ENCODE measurements at places on chromosomes 11 and 22.

GRCh38 chr11:12149672-12150225, 39.4 kb downstream of the MICAL2 start:
- DNase-seq, result peak; percentile 83

- DNase-seq, result peak; percentile 68
Observed at GRCh38 chr11:128779036-128779435, 85.2 kb downstream of the FLI1 start.

GRCh38 chr11:100800202-100800601, 113.1 kb downstream of the ARHGAP42 start:
- DNase-seq, result no peak

GRCh38 chr22:47121791-47122190, 359.3 kb downstream of the TBC1D22A start:
- DNase-seq, result no peak

DNA sequence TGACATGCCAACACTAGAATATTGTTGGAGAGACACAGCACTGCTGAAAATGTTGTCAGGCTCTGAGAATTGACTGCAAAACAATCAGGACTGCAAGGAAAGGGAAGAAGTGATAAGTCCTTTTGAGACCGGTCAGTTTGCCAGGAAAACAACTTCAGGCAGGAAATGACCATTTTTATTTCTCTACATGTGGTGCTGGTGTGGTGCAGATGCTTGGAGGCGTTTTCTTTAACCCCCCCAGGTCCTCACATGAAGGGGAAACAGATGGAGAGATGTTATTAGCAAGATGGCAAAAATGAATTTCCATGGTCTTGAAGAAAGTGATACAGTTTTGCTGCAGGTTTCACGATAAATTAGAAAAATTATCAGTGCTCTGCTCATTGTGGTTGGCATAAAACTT, 5.7 kb downstream of the AP2A2 start:
- DNase-seq, result no peak

GRCh38 chr11:1889224-1889930, 2.3 kb downstream of the PRR33 start:
- no peak for DNase-seq

- DNase-seq, result no peak
Observed at GRCh38 chr11:1845561-1846452, 7.0 kb downstream of the TNNI2 start.

DNA sequence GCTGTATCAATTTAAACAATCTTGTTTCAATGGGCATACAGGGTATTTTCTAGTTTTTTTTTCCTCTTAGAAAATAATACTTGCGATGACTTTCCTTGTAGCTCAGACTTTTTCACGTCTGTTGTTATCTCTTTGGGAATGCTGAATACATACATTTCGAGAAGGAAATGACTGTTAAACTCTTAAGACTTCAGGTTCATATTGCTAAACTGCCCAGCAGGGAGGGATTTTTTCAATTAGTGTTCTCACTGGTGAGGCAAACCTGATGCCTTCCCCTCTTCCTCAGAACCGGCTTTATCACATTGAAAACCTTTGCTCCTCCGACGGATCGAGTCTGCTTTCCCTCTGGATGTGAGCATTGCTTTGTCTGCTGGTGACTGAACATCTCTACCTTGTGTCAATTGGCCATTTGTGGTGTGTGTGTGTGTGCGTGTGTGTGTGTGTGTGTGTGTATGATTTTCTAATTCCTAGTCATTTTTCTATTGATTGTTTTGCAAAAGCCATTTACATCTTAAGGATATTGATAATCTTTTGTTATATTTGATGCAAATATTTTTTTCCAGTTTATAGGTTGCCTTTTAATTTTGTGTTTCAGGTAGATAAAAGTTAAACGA, 6.6 kb downstream of the NEAT1 start:
- peak; percentile 76 for DNase-seq

DNA sequence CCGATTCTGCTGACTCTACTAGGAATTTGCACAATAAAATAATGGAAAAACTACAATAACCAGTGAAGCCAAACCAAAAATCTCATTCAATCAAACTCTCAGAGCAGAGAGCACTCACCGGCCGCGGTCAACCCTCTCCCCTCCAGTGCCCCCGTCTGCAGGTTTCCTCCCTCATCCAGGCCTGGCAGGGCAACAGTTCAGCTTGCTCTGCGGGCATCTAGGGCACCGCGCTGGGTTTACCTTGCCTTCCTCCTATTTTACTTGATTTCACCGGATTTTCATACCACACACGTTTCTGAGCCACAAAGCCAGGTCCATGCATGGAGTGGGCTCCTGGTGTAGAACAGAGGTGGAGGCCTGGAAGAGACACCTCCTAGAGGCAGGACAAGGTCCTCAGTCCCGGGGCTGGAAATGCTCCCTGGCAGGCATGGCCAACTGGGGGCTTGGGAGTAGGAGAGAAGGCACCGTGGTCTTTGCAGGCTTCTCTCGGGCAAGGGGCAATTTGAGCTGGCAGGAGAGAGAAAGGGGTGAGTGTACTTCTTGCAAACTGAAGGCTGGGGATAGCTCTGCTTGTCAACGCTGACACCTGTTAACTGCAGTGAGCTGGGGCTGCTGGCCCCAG, 938.4 kb downstream of the BRD1 start:
- no peak for DNase-seq

DNA sequence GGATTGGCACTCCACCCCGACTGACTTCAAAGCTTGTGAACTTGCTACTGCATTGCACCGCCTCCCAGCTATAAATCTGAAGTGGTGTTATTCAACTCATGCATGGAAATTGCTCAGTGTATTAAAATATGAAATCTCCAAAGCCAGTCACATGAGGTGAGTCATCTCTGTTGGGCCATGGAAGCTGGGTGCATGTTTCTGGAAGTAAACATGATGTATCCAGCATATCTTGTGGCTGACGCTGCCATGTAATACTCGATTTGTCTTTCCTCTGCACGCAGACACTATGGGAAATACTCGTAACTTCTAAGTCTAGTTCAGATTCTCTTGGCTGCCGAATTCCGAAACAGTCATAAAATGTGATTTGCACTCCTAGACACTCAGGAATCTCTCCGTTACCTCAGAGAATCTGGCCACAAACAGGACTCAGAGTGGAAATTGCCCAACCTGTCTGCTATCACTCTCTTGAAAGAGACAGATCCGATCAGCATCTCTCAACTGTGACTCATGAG, 154.9 kb upstream of the MPPED2 start:
- DNase-seq, result peak; percentile 91

- no peak for DNase-seq
Observed at GRCh38 chr22:47115921-47116320, 353.5 kb downstream of the TBC1D22A start.

- no peak for DNase-seq
Observed at GRCh38 chr11:73968356-73968966, 14.2 kb downstream of the UCP2 start.

- DNase-seq, result no peak
Observed at GRCh38 chr11:122156940-122157382, 40.9 kb upstream of the BLID start.

- DNase-seq, result no peak
Observed at GRCh38 chr11:117933930-117934329, 4.7 kb upstream of the TMPRSS13 start.

DNA sequence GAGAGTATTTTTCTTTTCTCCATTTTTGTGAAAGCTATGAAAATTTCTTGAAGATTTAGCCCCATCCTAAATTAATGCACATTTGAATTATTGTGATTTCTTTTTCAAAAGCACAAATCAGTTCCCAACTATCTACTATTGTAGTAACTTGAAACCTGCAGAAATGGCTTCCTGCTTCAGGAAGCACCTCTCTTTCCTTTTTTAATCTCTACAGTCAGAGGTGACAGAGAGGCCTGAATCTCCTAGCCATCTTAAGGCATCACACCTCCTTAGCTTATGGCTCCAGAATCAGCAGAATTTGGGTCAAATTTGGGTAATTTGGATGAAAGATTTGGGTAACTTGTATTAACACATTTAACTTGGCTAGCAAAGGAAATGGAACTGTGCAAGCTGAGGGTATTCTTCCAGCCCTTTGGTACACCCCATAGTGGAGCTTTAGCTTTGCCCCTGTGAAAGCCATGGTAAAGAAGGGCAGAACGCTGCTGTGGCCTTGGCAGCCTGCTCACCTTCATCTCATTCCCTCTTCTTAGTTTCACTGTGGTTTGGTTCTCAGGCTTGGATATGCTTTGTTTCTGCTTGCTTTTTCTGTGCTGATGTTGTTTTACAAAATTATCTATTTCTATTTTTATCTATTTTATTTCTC, 16.2 kb downstream of the TBCEL start:
- no peak for DNase-seq

GRCh38 chr22:47787501-47788227, 1025.2 kb downstream of the TBC1D22A start:
- DNase-seq, result no peak

GRCh38 chr22:19597399-19597735, 73.2 kb upstream of the CLDN5 start:
- DNase-seq, result no peak

DNA sequence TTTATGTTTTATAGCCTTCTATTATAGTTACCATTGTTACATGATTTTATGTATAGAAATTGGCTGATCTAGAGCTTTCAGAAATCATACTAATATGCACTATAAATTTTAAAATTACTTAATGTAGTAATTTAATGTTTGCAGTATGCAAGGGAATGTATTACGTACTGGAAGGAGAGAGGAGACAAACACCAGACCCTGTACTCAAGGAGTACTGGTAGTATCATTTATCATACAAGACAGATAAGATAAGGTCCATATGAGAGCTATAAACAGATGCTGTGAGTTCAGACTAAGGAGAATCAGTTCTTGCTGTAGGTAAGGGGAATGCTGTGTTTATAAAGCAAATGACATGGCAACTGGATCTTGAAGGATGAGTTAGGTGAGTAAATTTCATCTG, 765 bp downstream of the BCO2 start:
- no peak for DNase-seq

GRCh38 chr11:74024261-74025029, 15.6 kb upstream of the UCP3 start:
- peak; percentile 92 for DNase-seq

GRCh38 chr22:37077802-37078448, 26.4 kb downstream of the KCTD17 start:
- peak; percentile 37 for DNase-seq

DNA sequence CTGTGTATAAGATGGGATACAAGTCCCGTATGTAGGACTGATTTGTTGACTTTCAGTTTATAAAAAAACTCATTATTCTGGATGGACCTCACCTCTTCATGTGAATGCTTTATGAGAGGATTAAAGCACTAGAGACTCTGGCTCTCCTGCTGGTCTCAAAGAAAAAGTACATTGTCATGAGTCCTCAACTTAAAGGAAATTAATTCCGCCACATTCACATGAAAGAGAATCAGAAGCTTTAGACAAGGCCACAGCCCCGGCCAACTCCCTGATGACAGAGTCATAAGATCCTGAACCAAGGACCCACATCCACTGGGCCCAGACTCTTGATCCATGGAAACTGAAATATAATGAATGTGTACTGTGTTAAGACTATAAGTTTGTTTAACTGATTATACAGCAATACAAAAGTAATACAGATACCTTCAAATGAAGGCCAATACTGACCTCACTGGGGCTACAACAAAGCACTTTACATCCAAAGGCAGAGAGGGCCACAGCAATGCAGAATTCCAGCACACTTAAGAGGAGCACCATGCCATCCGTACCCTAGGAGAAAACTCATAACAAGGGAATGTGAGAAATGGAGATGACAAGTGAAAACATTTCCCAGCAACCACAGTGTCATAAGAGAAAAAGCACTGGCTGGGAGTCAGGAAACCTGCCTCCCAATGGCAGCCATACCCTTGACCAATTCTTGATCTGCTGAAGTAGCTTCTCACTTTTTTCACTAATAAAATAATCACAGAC, 25.4 kb upstream of the MS4A6A start:
- no peak for DNase-seq

DNA sequence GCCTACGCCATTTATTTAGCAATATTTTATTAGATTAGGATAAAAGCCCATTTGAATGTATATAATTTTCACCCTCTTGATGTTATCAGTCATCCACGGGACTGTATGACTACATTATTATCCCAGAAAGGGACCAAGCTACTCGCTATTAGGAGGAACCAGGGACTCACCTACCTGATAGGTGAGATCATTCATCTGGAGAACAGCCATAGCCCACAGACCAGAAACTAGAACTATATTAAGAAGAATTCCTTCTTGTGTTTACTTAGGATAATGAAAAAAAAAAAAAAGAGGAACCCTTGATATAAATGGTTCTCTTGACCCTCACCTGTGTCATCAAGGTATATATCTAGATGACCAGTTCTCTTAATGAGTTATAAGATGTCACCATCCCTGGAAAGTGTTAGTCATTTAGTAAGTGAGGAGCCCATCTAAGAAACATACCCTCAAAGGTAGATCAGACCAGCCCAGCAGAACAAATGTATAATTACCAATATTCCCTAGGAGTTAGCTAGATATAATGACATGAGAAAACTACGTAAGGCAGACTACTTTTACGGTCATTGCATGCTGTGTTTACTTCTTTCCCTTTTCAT, 8.0 kb downstream of the SIK3 start:
- no peak for DNase-seq

DNA sequence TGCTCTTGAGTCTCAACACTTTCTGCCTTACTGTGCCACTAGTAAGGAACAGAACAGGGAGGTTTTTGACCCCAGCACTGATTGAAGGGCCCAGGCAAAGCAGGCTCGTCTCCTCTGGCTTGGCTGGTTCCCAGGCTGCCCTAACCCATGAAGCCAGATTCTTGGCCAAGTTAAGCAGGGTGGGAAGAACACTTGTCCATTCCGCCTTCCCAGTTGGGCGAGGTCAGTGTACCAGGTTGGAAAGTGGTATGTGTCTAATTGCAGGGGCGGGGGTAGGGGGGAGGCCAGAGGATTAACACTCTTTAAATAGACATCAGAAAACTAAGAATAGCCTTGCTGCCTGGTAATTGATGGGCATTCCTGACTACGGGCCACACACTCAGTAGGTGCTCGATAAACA, 14.4 kb downstream of the TIMP3 start:
- DNase-seq, result no peak

DNA sequence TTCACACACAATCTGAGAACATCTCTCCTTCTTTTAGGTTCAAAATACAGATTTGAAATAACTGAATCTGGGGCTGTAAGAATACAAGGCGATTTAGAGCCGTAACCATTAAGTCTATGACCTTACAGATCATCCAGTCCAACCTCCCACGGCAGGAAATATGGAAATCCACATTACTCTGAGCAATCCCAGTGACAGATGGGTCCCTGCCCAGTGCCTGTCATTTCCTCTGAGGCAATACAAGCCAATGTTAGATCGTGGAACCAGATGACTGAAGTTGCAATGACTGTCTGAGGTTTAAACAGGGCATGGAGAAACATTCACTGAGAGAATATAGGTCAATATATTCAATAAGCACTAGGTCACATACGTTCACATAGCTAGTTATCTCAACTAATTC, 77.4 kb upstream of the OR5AK2 start:
- DNase-seq, result no peak

GRCh38 chr11:14713496-14714244, 70.1 kb downstream of the PDE3B start:
- DNase-seq, result no peak

Data from IMR-90 (cell line).